ENCODE measurements at places on chromosomes 5 and 9.

DNA sequence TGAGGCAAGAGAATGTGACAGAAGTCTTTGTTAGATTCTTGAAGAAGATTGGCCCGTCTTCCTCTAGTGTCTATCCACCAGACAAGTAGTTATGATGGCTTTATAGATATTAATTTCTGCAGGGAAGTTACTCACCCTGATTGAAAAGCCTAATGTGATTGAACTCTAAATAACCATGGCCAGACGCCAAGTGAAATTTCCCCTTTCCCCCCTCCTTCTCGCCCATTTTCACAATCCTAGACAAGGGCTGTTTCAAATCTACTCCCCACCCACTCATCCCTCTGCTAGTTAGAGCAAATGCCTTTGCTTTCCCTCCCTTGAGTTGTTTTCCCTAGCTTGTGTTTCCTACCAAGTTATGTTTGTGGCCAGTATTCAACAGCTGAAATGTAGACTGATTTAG, 182.5 kb downstream of the TMEM167A start:
- no peak for DNase-seq

GRCh38 chr9:70398145-70398556, 16.3 kb downstream of the KLF9 start:
- no peak for DNase-seq

GRCh38 chr9:88344013-88344412, 44.2 kb upstream of the SPIN1 start:
- no peak for DNase-seq

- DNase-seq: no peak
Observed at GRCh38 chr9:21317956-21318923, 13.1 kb upstream of the IFNA5 start.

DNA sequence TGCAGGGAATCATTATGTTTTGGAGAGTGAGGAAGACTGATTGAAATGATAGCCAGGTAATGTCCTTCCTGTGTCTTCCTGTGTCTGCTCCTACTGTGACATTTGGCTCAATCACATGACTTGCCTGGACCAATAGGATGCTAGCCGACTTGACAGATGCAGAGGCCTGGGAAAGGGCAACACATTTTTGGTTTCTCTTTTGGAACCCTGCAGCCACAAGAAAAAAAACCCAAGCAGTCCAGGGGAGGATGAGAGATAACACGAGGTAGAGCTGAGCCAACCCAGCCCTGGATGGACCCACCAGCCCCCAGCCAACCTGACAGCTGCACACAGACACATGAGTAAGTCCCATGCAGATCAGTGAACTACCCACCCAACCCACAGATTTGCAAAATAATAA, 256.1 kb upstream of the SMARCA2 start:
- no peak for DNase-seq

- DNase-seq: no peak
Observed at GRCh38 chr9:6014670-6015270, 654 bp downstream of the RANBP6 start.

GRCh38 chr5:169243651-169244422, 57.1 kb downstream of the SLIT3 start:
- DNase-seq: no peak

DNA sequence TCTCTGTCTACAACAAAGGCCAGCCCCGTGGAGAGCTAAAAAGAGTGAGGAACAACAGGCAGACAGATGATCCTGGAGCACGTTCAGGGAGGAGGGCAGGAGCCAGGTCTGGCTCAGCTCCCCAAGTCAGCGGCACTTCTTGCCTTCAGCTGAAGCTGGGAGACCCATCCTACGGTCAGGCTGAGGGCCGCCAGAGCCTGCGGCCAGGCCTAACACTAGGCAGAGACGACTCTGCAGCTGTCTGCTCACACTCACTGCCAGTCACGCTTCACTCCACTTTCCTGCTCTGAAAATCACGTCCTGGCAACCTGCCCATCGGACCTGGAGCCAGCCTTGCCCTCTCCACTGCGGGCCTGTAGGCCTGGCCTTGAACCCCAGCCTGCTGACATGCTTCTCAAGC, 160.9 kb upstream of the LHFPL2 start:
- no peak for DNase-seq

GRCh38 chr5:96214442-96215197, 218.4 kb downstream of the PCSK1 start:
- DNase-seq: no peak

DNA sequence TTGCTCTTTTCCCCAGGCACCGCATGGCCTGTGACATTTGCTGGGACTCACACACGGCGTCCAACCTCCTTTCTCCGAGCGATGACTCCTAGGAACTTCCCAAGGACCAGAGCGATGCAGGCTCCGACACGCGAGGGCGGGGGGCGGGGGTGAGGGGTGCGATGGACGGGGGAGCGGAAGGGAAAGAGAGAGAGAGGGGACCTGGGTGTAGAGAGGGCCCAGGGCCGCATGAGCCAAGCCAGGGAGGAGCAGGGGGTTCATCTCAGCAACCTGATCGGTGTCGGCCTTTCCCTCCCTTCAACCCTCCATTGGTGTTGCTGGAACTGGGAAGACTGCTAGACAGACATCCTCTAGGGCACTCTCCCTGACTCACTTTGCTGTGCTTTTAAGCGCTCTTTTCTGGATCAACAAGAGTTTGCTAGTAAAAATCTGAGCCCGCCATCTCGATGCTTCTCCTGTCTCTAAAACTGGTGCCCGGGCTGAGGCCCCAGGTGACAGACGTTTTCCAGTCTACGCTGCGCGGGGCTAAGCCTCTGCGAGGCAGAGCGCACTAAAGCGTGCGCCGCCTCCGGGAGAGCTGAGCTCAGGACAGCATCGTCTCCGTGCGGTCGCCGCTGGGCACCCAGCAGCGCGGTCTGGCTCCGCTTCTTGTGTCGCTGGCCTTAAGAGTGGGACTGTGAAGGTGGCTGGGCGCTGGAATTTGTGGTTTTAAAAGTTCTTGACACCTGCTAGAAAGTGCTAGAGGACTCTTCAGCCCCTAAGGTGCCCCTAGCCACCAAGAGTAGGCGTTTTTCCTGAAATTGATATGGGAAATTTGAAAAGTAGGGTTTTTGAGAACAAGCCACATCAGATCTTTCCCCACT, 1.0 kb upstream of the TSLP start:
- DNase-seq: no peak

GRCh38 chr9:127168756-127169574, 46.5 kb upstream of the ANGPTL2 start:
- no peak for DNase-seq

GRCh38 chr5:22063717-22064116, 789.4 kb downstream of the CDH12 start:
- DNase-seq: no peak

DNA sequence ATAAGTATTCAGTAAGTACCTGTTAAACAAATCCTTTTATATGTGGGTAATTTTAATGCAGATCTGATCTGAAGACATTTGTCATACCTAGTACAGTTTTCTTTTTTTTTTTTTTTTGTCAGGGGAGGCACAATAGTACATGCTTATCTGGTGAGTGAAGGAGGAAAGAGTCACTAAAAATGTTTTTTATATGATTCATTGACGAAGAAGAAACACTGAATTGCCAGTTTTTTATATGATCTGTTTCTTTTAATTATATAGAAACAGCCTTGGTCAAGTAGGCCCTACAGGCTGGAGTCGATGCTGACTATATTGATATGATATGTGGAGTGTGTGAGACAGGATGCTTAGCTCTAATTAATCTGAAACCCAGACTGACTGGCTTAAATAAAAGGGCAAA, 315.2 kb downstream of the PSAT1 start:
- DNase-seq: no peak

DNA sequence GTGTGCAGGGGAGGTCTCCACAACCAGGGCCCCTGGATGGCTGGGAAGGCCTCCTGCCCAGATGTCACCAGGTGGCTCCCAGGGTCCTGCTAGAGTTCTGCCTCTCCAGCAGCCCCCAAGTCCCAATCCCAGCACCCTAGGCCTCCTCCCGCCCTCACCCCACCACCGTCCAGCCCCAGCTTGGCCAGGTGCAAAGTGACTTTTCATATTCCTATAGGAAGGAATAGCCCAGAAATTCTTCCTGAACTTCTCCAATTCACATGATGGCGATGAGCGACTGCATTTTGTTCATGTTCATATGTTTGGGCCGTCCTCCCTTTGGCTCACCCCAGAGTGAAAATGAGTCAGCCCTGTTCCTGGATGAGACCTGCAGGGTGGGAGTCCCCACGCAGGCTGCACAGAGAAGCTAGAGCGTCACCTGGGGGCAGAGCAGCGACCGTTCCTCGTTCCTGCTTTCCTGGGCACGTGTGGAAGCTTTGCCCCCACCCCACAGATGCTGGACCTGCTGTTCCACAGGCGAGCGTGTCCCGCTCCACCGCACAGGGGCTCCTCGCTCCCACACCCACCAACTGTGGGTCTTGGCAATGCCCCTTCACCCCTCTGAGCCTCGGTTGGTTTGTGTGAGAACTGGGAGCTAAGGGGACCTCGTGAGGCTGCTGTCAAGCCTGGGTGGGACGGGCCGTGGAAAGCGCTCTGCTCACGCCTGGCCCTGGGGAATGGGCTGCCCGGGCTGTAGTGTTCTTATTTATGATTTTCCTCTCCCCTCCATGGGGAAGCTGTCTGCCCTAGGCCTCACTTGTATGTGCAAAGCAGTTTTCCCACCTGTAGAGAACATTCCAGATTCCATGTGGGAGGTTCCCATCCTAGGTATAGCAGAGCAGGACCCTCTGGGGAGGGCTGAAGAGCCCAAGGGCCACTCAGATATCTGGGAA, 6.9 kb downstream of the MRPS2 start:
- no peak for DNase-seq

All from stimulated activated CD8-positive, alpha-beta memory T cell treated with anti-CD3 and anti-CD28 coated beads, Interleukin-7, amount 100 ng/mL, for 1 hour (primary cell).